Esophagus mucosa (tissue), 1 donor: ENCODE measurements at places on chromosomes 1 and 21.

DNA sequence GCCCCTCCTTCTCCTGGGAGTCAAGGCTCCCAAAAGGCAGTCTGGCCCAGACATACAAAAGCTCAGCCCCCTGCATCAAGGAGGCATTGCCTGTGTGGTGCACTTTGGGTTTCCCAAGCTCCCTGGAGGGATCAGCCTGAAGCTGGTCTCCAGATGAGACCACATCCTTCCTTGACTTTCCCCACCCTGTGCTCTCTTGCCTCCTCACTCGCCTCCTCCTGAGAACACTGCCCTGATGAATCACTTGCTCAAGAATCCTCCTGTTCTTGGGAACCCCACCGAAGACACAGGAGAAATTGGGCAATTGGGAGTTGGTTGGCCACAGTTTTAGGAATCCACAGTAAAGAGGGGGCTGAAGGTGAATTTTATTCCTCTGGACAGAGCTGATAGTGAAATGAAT lies 34.8 kb upstream of the LYST start:
- no peak for ATAC-seq

GRCh38 chr1:93675931-93676330 lies 5.7 kb downstream of the BCAR3 start:
- ATAC-seq: no peak

DNA sequence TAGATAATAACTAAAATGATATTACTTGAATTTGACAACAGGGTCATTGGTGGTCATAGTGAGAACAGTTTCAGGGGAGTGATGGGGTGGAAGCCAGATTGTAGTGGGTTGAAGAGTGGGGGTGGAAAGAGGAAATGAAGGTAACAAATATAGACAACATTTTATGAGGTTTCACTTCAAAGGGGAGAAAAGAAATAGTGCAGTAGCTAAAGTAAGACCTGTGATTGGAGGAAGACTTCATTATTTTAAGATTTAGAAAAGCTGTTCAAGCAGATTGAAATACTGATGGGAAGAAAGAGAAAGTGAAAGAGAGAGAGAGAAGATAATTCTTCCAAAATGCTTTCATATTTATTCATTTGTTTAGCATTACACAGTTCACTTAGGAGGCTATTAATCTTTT lies 52.0 kb upstream of the KCNA3 start:
- ATAC-seq: no peak

- ATAC-seq: no peak
Observed at GRCh38 chr1:7135493-7135892, 350.2 kb downstream of the CAMTA1 start.

DNA sequence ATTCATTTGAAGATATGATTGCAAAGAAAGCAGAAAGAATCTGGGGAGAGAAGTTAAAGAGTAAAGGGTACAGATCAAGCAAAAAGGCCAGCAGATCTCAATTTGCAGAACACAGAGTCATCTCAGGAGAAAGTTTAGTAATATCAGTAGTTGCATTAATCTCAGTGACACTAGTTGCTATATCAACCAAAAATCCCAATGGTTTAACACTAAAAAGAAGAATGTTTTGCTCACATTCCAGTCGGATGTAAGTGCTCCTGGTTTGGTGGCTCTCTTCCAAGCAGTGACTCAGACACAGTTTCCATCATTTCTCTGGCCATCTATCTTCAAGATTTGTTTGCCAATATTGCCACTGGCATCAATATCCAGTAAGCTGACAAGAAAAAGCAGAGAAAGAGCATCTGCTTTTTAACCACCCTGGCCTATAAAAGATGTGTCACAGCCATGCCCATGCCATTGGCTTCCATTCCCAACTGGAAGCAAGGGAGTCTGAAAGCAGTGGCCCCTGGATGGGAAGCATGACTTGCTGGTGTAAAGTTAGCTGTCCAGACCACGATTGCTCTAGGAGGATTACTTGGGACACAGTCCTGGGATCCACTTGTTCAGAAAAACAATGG lies 45.5 kb upstream of the AIM2 start:
- no peak for ATAC-seq

GRCh38 chr1:175829845-175830244 lies 86.5 kb upstream of the TNR start:
- ATAC-seq: peak; percentile 51

GRCh38 chr1:57111175-57111574 lies 145.4 kb upstream of the C8B start:
- ATAC-seq: peak; percentile 46

DNA sequence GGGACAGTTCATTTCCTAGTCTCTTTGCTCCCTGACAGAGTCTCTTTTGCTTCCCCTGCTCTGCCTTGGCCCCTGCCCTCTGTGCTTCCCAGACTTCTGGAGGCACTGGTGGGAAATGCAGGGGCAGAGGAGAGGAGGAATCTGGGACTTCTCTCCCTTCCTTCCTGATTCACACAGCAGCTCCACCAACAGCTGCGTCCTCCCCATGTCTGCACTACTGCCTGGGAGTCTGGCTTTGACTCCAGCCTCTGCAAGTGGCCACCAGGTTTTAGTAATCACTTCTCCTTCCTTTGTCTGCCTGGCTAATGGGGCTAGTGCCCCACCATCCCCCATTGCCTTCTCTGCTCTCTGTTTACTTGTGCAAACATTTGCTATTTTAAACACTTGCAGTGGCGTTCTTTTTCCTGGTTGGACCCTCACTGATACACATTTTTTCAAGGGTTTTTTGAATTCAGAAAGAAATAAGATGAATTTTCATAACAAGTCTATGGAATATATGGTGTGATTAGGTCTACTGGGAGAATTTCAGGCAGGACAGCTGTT lies 21.9 kb downstream of the FASLG start:
- ATAC-seq: no peak

- ATAC-seq: no peak
Observed at GRCh38 chr1:205632669-205633169, 908 bp upstream of the ELK4 start.

DNA sequence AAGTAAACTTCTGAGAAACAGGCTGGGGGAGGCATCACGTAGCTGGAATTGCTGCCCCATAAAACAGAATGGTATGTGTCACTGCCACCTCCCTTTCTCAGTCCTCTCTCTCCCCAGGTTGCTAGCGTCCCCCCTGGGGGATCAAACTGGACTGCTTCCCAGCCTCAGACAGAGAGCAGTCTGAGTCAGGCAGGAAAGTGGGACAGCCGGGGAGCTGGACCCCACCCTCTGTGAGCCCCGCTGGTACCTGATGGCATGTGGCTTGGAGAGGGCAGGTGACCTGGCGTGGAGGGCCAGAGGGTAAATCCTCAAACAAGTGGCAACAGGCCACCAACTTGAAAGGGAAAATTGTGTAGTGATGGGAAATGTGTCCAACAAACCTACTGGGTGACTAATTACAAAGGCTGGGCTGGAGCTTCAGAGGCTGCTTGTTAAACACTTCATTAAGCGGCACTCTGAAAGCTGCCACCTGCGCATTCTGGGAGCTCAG lies 1.0 kb upstream of the SFN start:
- peak; percentile 0 for ATAC-seq

DNA sequence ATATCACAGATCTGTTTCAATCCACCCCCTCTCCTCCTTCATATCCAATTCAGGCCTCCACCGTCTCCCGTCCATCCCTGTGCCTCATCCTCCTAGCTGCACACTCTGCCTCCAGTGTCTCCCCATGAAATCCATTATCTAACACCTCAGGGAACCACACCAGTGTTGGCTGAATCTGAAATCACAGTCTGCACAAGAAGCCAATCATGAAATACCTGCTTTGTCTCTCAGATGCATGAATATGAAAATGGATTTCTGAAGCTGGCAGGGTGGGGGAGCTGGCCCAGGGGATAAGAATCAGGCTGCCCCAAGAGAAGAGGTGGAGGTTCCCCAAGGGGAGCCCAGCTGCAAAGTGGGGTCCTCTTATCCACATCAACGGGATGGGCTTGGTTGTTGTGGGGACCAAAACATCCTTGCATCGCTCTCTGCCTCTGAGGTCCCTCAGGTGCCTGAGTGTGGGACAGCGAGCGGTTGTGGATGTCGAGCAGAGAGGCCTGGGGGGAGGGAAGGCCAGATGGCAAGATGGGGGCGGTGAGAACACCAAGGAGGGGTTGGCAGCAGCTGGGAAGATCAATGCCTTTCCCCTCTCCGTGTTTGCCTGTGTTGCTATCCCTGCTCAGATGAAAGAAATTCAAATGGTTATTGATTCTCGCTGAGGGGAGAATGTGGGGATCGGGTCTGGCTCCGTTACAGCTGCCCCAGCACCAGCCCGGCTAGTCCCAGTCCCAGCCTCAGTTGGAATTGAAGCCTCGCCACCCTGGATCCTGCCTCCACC lies 237.3 kb upstream of the POU3F1 start:
- ATAC-seq: no peak

- no peak for ATAC-seq
Observed at GRCh38 chr1:111372336-111372965, 55.1 kb downstream of the OVGP1 start.

DNA sequence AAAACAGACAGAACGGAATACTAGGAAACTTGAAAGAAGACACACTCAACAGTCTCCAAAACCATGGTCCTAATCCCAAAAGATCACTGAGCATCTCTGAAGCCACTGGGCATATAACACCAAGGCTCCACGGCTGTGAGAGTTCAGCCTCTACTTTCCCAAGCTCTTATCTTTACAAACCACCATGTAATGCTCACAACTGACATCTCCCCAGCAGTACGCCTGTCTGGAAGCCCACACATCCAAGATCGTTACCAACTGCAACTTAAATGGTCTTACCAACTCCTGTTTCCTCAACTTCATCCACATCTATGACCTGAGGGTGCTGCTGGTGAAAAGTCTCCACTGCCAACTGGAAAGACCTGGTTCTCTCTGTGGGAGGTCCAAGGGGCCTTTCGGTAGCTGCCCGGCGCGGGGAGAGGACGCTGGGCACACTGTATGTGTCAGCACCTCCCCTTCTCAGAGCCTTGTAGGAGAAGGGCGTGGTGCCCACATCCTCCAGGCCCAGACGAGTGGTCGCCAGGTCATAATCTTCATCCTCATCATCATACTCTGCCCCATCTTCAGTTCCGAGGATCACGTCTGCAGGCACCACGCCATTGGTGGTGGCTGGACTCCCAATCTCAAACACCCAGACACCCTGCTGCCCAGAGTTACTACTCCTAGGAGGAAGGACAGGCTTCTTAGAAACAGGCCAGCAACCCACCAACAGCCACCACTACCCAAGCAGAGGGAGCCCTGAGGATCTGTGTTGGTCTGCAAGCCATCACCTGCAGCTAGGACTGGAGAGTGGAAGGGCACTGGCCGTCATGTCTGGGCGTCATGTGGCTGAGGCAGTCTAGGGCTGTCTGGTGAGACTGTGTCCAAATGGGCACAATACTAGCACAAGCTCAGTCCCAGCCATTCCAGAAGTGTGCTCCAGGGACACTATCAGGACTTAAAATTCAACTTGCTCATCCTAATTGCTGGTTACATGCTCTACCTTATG lies 23.0 kb downstream of the NID1 start:
- no peak for ATAC-seq

GRCh38 chr21:40128891-40129290 lies 261.7 kb downstream of the PCP4 start:
- ATAC-seq: no peak

- peak; percentile 81 for ATAC-seq
Observed at GRCh38 chr1:152141971-152142584, 16.9 kb downstream of the RPTN start.

GRCh38 chr1:89692601-89693521 lies 59.9 kb downstream of the LRRC8C start:
- ATAC-seq: peak; percentile 47

- no peak for ATAC-seq
Observed at GRCh38 chr1:56137521-56138505, 441.6 kb downstream of the PLPP3 start.

DNA sequence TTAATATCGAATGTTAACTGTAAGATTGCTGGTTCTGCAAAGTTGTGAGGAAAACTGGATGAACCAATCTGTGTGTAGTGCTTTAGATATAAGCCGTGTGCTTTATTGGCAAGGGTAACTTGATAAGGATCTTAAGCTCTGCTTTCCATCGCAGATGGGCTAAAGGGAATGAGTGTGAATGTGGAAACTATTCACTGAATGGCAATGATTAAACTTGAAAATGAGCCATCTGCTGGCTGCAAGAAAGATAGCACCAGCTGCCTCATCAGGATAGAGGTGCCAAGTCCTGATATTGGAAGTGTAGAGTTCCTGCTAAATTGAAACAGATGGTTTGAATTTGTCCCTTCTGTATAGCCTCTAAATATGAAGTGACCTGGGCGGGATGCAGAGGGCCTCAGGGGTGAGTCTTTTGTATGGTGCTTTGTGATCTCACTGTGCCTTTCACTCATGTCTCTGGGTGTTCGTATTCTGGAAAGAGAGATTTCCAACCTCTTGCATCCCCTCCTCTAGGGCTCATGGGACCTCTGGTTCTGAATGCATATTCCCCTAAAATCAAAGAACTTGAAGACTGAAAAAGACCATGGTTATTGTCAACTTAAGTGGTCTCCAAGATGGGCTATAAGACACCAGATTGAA lies 9.2 kb downstream of the FCRL3 start:
- no peak for ATAC-seq

GRCh38 chr1:34419663-34420136 lies 243.0 kb downstream of the C1orf94 start:
- no peak for ATAC-seq

- peak; percentile 98 for ATAC-seq
Observed at GRCh38 chr1:88327391-88328267, 356.4 kb upstream of the PKN2 start.

GRCh38 chr1:86155807-86156565 lies 586 bp downstream of the COL24A1 start:
- ATAC-seq: peak; percentile 14

GRCh38 chr1:228109073-228109961 lies at the start of gene MRPL55:
Gene MRPL55, minus strand, starts transcription at chr1:228109299. Its CDS starts 1,039 bp downstream, at chr1:228108260.
- peak; percentile 98 for ATAC-seq

DNA sequence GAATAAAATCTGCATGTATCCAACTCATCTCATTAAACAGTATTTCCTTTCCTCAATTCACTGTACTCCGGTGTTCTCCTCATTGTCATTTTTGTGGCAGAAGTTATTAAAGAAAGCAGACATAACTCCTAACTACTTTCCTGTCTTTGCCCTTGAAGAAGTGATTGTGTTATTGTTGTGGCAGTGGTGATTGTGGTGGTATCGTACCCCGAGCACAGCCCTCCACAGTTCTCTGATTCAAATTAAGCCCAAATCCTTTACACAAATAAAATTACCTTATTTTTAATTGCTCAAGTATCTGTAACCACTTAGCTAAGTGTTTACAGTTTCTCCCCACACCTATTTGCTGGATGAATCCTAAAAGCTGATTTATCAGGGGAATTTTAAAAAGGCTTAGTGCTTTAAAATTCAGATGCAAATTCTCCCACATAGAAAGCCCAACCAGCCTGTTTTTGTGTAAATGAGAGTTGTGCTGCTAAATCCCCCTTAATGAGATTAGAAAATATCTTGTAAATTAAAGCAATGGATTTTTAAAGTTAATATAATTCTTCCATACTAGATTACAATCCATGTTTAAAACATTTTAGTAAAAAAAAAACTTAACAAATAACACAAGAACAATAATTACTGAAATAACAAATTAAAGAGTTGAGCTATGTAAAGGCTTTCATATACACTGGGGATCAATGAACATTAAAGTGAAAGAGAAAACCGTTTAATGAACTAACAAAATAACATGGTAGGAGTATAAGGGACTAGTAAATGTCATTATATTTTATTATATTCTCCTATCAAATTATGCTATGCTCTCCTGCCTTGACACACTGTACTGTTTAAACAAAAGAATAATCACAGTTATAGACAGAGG lies 259.0 kb downstream of the NEGR1 start:
- no peak for ATAC-seq
